Left renal pelvis (tissue), 4 donors: ENCODE measurements at places on chromosomes 6 and 20. TPM values are rescaled to one million over a fixed set of nuclear protein-coding genes. Genes with fewer than 3 reads are reported as not detected.

The ERVFRD-1 gene
- 0.24 TPM for polyA plus RNA-seq

The HTR1B gene
- polyA plus RNA-seq, result 0.24 TPM

The THBD gene
- polyA plus RNA-seq, result 8.5 TPM

The ULBP3 gene
- 7.7 TPM for polyA plus RNA-seq

The DEFB118 gene
- polyA plus RNA-seq, result not detected

The RBBP8NL gene
- polyA plus RNA-seq, result 1.4 TPM

The SLC13A3 gene
- polyA plus RNA-seq, result 10.7 TPM

The HRH3 gene
- 0.07 TPM for polyA plus RNA-seq

The FBXO30 gene
- polyA plus RNA-seq, result 12.3 TPM

The RGS17 gene
- 3.4 TPM for polyA plus RNA-seq

The SIRPG gene
- polyA plus RNA-seq, result not detected

The OPN5 gene
- 0.04 TPM for polyA plus RNA-seq

The WFDC12 gene
- polyA plus RNA-seq, result not detected

The PPP1R14C gene
- polyA plus RNA-seq, result 23.3 TPM

The CCN2 gene
- polyA plus RNA-seq, result 233 TPM

The CST7 gene
- polyA plus RNA-seq, result 0.70 TPM

The GPLD1 gene
- 4.4 TPM for polyA plus RNA-seq

The BANF2 gene
- not detected for polyA plus RNA-seq

The TINAG gene
- polyA plus RNA-seq, result 0.55 TPM

The BNIP5 gene
- 0.13 TPM for polyA plus RNA-seq

The TDRD6 gene
- 1.8 TPM for polyA plus RNA-seq

The ARMC2 gene
- 14.0 TPM for polyA plus RNA-seq

The SLCO4A1 gene
- 0.31 TPM for polyA plus RNA-seq

The JPH2 gene
- polyA plus RNA-seq, result 1.5 TPM

The DACT2 gene
- polyA plus RNA-seq, result 17.4 TPM

The RBPJL gene
- polyA plus RNA-seq, result not detected

The SYCP2 gene
- 6.3 TPM for polyA plus RNA-seq
